ENCODE measurements at places on chromosomes 3 and 15. TPM values are rescaled to one million over a fixed set of nuclear protein-coding genes. Genes with fewer than 3 reads are reported as not detected.

Gene ZNF860
- total RNA-seq = 1.2 TPM

Gene THAP10
- total RNA-seq = 7.9 TPM

Gene STRIT1
- total RNA-seq = not detected

Gene PP2D1
- total RNA-seq = not detected

Gene SLC38A3
- total RNA-seq = not detected

Gene FOXB1
- total RNA-seq = not detected

- no peak for DNase-seq
Measured at GRCh38 chr15:43107751-43108150, 1.9 kb upstream of the UBR1 start.

GRCh38 chr15:59384507-59384906 is 11.8 kb upstream of the MYO1E start:
- no peak for DNase-seq

DNA sequence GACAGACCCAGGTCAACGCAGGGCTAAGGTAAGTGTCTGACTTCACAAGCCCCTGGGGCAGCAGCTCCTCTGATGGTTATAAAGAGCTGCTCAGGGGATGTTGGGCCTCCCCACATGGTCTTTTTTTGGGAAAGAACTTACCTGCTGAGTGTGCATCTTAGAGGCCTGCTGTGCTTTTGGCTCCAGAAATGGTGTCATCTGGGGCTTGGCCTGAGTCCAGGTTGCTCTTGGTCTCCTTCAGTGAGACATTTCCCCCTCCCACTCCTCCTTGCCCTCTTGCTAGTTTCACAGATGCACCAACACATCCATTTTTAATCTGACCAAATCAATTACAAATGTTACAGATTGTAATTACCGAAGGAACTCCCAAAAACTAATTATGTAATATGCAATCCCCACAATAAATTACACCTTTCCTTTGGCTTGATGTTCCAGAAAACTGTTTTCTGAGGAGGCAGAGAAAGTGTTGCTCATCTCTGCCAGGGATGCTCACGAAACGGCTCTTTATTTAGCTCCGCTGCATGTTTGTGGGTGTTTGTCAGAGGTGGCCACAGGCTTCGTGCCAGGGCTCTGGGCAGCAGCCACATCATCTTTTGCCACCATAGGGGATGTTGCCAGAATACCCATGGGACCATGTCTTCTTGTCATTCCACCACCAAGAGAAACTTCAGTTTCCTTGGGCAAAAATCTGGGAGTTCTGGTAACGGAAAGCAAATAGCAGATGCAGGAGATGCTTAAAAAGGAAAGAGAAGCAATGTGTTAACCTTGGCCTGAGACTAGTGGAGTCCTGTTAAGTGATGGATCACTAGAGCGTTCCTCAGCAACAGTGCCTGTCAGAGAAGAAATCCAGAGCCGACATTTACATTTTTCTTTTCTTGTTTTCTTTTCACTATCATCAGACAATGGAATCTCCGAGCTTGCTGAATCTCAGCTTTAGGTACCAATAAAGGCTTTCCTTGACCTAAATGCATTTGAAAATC is 799.9 kb downstream of the AGBL1 start:
- DNase-seq = no peak

GRCh38 chr15:80234883-80235282 is 17.1 kb downstream of the CTXND1 start:
- DNase-seq = peak; percentile 32

- peak; percentile 96 for DNase-seq
Measured at GRCh38 chr3:71542521-71543370, 40.8 kb downstream of the FOXP1 start.

GRCh38 chr3:191123231-191123630 is 75.8 kb upstream of the OSTN start:
- peak; percentile 62 for DNase-seq

GRCh38 chr15:37903919-37904625 is 30.4 kb upstream of the TMCO5A start:
- no peak for DNase-seq

DNA sequence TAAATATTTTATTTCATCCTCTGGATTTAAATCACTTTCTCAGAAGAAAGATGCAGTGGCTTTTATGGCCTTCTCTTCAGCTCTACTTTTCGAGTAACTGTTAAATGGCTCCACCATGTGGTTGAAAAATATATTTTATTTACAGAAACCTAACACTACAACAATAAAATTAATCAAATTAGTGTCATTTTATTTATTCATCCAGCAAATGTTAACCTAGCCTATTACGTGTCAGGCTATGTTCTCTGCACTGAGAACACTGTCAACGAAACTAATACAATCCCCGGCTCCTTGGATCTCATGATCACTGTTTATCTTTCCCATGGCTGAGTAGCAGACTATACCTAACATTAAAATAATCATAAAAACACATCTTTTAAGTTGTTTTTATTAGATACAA is 148.0 kb upstream of the OSTN start:
- DNase-seq = peak; percentile 57

- DNase-seq = peak; percentile 51
Measured at GRCh38 chr15:67945951-67946700, 106.3 kb upstream of the RNU6-1 start.

- no peak for DNase-seq
Measured at GRCh38 chr3:126026761-126027160, 57.2 kb downstream of the SLC41A3 start.

GRCh38 chr3:156351783-156352182 is 203.1 kb downstream of the SSR3 start:
- DNase-seq = no peak

DNA sequence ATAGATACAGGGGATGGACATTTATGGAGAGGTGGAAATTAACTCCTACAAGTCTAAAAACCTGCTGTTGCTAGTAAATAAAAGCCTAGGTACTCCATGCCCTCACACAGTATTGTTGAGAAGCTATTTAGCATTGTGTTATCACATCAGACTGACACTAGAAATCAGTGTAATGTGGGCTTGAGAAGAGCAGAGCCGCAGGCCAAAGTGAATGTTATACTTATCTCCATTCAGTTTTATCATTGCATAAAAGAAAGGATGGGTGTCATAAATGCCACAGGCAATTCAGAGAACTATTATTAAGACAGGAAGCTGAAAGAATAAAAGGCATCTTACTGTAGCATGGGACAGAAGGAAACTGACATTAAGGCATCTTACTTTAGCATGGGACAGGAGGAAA is 13.7 kb upstream of the ISLR start:
- DNase-seq = no peak

DNA sequence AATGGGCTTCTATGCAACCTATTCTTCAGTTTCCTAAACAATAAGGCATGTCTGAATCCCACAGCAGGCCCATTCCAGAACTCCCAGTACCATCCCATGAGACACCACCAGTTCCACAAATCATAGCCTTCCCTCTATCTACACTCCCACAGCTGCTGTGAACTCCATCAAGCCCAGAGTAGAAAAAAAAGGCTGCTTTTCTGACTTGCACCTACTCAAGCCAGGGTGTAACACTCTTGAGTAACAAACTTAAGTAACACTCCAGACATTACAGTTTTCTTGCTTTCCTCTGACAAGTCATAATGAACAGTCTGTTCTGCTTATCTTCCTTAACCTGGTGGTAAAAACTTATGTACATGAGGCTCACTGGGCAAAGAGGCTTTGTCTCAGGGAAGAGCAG is 283.1 kb downstream of the NFKBIZ start:
- DNase-seq = peak; percentile 75

- DNase-seq = peak; percentile 11
Measured at GRCh38 chr3:23314981-23315762, 112.0 kb downstream of the UBE2E2 start.

All from fibroblast of the aortic adventitia (primary cell).